ENCODE measurements at places on chromosomes 13 and 19. TPM values are rescaled to one million over a fixed set of nuclear protein-coding genes. Genes with fewer than 3 reads are reported as not detected.
A peak's percentile ranks its signal among the peaks of the same experiment; 100 is the strongest.

DNA sequence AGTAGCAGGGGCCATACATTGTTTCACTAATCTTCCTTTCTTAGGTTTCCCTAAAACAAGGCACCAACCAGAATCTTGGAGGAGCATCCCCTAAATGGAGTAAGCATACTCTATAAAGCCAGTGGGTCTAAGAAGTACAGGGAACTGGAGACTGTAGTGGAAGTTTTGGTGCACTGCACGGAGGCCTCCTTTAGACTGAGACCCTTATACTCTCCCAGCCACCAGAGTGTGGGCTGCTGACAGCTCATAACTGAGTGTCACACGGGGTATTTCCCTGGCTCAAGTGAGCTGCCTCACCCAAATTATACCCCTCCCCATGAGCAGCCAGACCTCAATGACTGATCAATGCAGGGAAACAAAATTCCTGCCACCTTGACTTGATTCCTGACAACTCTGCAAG lies 349.5 kb downstream of the NDFIP2 start:
- no peak overlapping the region for H3K4me3 ChIP-seq
- H3K27ac ChIP-seq, result no peak overlapping the region
- no peaks in the 10 kb centered on the region for H3K36me3 ChIP-seq

GRCh38 chr19:53894707-53895106 lies 12.7 kb downstream of the PRKCG start:
- no peaks in the 10 kb centered on the region for H3K36me3 ChIP-seq
- H3K4me1 ChIP-seq, result no peaks in the 10 kb centered on the region
- no peak overlapping the region for H3K4me3 ChIP-seq
- no peak for DNase-seq

DNA sequence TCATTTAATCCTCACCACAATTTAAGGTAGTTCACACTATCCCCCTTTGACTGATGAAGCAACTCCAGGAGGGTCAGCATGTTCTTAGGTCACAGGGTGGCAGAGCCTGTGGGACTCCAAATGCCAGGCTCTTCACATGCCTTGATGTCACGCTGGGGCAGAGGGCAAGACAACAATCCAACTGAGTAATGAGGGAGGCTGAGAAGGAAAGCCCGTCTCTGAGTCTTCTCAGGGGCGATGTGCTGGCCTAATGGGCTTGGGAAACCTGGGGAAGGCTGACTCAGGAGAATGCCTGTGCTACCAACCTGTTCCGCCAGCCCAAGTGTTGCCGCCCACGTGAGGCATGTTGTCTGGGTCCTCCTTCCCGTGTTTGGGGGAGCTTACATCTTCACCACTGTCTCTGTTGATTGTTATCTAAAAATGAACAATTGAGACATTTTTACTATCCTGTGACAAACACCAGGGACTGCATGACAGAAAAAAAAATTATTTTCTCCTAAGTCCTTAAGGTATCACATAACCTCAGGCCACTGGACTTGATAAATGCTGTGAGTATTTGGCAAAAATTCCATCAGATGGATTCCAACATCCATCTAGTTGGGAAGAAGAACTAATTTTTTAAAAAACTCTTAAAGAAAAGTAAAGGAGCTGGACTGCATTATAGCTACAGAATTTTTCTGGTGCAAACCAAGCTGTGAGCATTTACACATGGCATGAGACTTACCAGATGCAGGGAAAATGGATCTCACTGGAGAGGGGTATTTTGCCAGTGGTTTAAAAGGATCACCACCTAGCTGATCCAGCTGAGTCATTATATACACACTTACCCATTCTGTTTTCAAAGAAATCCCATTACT lies 157.5 kb downstream of the RGCC start:
- DNase-seq, result peak; percentile 32
- H3K36me3 ChIP-seq, result peaks cover 15% of the 10 kb centered on the region
- no peak overlapping the region for H3K27ac ChIP-seq
- H3K27me3 ChIP-seq, result no peaks in the 10 kb centered on the region

DNA sequence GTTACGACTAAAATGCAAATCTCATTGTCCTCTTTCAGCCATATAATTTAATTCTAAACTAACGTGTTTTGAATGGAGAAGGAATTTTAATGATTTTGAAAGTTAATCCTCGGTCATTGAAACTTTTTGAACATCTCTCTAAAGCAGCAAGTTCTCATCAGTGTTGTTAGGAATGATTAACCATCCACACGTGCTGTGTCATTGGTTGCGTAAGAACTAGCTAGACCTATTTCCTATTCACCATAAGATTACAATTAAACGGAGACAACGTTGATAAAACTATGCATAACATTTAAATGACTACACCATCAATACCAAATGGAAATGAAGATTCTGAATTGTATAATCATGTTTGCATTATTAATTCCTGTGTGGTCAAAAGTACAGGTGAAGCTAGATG lies 155.6 kb upstream of the IRS2 start:
- H3K27me3 ChIP-seq, result no peaks in the 10 kb centered on the region
- DNase-seq, result no peak
- H3K4me1 ChIP-seq, result peaks cover 6% of the 10 kb centered on the region
- H3K27ac ChIP-seq, result no peak overlapping the region

DNA sequence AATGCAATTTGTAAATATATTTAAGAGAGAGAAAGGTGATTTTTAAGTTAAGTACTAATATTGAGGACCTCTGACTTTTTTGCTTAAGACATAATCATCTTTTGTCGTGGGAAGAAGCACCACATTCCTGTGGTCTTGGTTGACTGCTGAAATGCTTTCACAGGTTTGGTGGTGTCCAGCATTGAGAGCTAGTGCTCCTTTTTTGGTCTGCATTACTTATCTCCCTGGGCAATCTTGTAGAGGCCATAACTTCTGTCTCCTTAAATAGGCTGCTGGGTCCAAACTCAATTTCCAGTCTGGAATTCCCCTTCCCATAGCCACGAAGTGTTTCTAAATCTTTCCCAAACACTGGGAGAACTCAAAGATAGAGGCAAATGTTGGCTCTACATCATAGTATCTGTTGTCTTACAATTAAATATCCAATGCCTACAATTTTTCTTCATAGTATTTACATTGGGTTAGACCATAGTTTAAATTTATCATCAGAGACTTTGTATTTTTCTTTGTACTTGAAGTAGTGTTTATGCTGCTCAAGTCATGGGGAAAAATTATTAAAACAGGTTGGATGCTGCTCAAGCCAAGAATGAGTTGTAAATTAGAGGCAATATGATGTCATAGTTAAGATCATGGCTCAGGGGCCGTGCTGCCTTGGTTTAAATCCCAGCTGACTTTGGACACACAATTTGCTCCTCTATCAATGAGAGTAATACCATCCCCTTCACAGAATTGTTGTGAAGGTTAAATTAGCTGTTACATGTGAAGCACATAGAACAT lies 105.6 kb downstream of the POSTN start:
- H3K27me3 ChIP-seq, result no peaks in the 10 kb centered on the region
- DNase-seq, result peak; percentile 4
- no peak overlapping the region for H3K27ac ChIP-seq
- H3K36me3 ChIP-seq, result no peaks in the 10 kb centered on the region
- no peak overlapping the region for H3K4me3 ChIP-seq

- H3K27me3 ChIP-seq, result peaks cover 26% of the 10 kb centered on the region
- no peak overlapping the region for H3K4me3 ChIP-seq
- DNase-seq, result no peak
- H3K27ac ChIP-seq, result no peak overlapping the region
- no peaks in the 10 kb centered on the region for H3K36me3 ChIP-seq
Observed at GRCh38 chr19:33296488-33296971, 5.8 kb downstream of the CEBPA start.

- H3K4me1 ChIP-seq, result no peaks in the 10 kb centered on the region
- H3K27ac ChIP-seq, result no peak overlapping the region
- H3K36me3 ChIP-seq, result peaks cover 3% of the 10 kb centered on the region
- no peak overlapping the region for H3K4me3 ChIP-seq
- peak; percentile 42 for DNase-seq
Observed at GRCh38 chr13:48493066-48493765, 39.7 kb downstream of the RCBTB2 start.

DNA sequence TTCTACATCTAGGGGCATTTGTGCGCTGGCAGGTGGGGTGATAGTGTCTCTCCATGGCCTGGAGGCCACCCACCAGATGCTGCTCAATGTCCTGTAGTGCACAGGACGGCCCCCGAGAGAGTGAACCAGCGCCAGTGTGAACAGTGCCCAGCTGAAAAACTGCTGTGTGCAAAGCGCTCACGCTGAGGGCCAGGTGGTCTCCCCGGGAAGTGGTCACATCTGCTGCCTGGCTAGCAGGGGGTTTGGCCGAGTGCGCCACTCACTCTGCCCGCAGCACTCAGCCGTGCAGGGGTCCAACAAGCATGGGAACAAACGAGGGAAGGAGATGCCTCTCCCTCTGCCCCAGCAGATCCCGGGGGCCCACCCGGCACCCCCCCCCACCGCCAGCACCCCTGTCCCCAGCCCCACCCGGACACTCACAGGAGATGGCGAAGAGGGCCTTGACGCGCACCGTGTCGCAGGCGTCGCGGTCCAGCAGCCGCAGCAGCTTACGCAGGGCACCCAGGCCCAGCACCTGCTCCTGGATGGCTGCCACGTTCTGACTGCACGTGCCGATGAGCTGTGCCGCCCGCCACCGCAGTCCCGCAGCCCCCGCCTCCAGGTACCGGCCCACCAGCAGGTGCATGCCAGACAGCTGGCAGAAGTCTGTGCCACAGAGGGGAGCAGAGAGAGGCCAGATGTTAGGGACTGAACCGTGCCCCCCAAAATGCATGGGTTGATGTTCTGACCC lies 5.8 kb downstream of the HSPBP1 start:
- no peak overlapping the region for H3K4me3 ChIP-seq
- no peak overlapping the region for H3K27ac ChIP-seq
- peaks cover 6% of the 10 kb centered on the region for H3K36me3 ChIP-seq
- H3K4me1 ChIP-seq, result no peaks in the 10 kb centered on the region
- no peak for DNase-seq

DNA sequence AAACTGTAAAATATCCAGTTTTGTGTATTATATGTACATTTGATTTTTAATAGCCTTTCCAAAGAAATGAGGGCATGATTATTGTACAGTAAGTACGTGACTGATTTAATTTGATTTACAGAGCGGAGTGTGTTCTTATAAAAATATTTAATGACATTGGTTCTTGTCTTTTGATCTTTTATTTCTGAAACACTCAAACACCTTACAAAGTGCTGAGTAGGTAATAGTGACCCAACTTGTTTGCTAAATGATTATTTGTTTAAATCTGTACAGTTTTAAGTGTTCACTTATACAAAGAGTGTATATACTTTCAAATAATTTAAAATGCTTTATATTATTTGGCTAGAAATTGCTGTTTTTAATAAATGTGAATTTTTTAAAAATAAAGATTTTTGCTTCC lies 71.5 kb downstream of the COG3 start:
- peaks cover 18% of the 10 kb centered on the region for H3K36me3 ChIP-seq
- H3K4me1 ChIP-seq, result no peaks in the 10 kb centered on the region
- H3K4me3 ChIP-seq, result no peak overlapping the region
- H3K27ac ChIP-seq, result no peak overlapping the region

GRCh38 chr13:94656176-94656575 lies 54.5 kb downstream of the GPR180 start:
- no peak overlapping the region for H3K4me3 ChIP-seq
- no peaks in the 10 kb centered on the region for H3K27me3 ChIP-seq
- no peak overlapping the region for H3K27ac ChIP-seq

DNA sequence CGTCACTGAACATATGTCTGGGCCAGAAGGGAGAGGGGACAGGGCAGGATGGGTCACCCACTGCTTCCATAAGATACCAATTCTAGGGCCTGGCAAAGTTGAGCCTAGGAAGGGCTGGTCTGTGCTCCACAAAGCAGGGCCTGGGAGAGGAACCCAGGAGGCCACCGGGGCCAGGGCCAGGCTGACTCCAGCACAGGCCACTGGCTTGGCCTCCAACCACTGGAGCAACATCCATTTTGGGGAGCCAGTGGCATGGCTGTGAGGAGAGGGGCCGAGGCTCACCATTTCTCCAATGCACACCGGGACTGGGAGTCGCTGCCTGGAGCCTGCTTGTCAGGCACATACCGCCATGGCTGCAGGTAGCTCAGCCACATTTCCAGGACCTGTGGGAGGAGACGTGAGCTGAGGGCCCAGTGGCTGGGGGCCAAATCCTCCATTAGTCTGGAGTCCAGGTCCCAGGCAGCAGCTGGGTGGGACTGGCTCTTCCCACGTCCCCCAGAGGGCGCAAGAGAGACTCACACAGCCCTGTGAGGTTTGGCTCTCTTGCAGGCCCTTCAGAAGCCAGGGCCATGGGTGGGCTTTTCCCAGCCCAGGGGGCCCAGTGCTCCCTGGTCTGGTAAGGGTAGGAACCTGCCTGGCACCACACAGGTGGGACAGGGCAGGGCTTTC lies 27.7 kb downstream of the TUBA3C start:
- H3K27me3 ChIP-seq, result no peaks in the 10 kb centered on the region
- no peaks in the 10 kb centered on the region for H3K4me1 ChIP-seq
- H3K36me3 ChIP-seq, result no peaks in the 10 kb centered on the region
- no peak for DNase-seq
- H3K4me3 ChIP-seq, result no peak overlapping the region

- H3K36me3 ChIP-seq, result no peaks in the 10 kb centered on the region
- H3K27me3 ChIP-seq, result no peaks in the 10 kb centered on the region
- H3K4me3 ChIP-seq, result no peak overlapping the region
- DNase-seq, result no peak
Observed at GRCh38 chr13:66195238-66195637, 1034.9 kb downstream of the PCDH9 start.

DNA sequence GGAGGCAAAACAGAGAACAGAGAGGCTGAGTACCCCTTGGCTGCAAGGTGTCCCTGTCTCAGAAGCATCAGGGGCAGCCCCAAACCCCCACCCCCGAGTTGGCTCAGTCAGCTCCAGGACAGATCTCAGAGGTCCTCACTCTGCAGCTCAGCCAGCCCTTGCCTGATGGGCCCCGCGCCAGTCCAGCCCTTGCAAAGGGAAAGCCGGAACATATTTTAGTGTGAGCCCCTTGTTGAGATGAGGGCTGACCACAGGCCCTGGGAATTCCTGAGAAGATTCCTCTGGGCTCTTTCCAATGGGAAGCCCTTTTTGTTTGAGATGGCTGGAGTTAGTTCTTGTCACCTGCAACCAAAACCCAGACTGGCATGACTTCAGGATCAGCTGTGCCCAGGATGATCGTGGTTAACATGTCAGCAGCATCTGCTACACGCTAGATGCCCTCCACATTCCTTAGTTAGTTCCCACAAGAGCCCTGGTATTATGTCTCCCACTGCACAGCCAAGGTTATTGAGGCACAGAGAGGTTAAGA lies 33.9 kb upstream of the CCNE1 start:
- no peaks in the 10 kb centered on the region for H3K36me3 ChIP-seq
- no peaks in the 10 kb centered on the region for H3K27me3 ChIP-seq
- H3K27ac ChIP-seq, result no peak overlapping the region
- H3K4me3 ChIP-seq, result no peak overlapping the region
- no peaks in the 10 kb centered on the region for H3K4me1 ChIP-seq
- no peak for DNase-seq

GRCh38 chr13:111460548-111461444 lies 140.4 kb downstream of the TEX29 start:
- no peak overlapping the region for H3K27ac ChIP-seq
- no peak overlapping the region for H3K4me3 ChIP-seq
- H3K36me3 ChIP-seq, result no peaks in the 10 kb centered on the region
- no peaks in the 10 kb centered on the region for H3K4me1 ChIP-seq
- DNase-seq, result peak; percentile 41

Gene EID2
- 20.3 TPM for total RNA-seq

Gene CTXN1
- 22.8 TPM for total RNA-seq

Gene FXYD5
- total RNA-seq, result 12.2 TPM

Gene UHRF1
- 17.3 TPM for total RNA-seq

Gene SERP2
- total RNA-seq, result 8.6 TPM

Gene KIR2DL4
- total RNA-seq, result not detected

Gene JAK3
- 3.2 TPM for total RNA-seq

Gene ENOX1
- 4.2 TPM for total RNA-seq

Gene PDE4A
- total RNA-seq, result 2.5 TPM

Gene ZNF99
- total RNA-seq, result not detected

Gene TTYH1
- 2.6 TPM for total RNA-seq

All from cardiac muscle cell (in vitro differentiated cells and primary cell).